Mucosa of gallbladder (tissue), 1 donor: ENCODE measurements at places on chromosomes 5 and 9. TPM values are rescaled to one million over a fixed set of nuclear protein-coding genes. Genes with fewer than 3 reads are reported as not detected.

NRG2 gene
- 14.5 TPM for total RNA-seq

SPATA31A3 gene
- total RNA-seq: not detected

GRIN3A gene
- total RNA-seq: not detected

EMB gene
- total RNA-seq: 19.9 TPM

NTNG2 gene
- total RNA-seq: 3.5 TPM

TMEM174 gene
- not detected for total RNA-seq

GPR150 gene
- not detected for total RNA-seq

ANKRD20A1 gene
- 3.0 TPM for total RNA-seq

NDUFB6 gene
- total RNA-seq: 46.8 TPM

NEUROG1 gene
- total RNA-seq: not detected

CAPSL gene
- total RNA-seq: not detected

GCNT1 gene
- 15.6 TPM for total RNA-seq

NPR3 gene
- total RNA-seq: 6.5 TPM

BHMT2 gene
- 11.0 TPM for total RNA-seq

OR13D1 gene
- not detected for total RNA-seq

DMGDH gene
- 1.6 TPM for total RNA-seq

PTGS1 gene
- 24.1 TPM for total RNA-seq

PAEP gene
- not detected for total RNA-seq

GRXCR2 gene
- total RNA-seq: not detected

SLC4A9 gene
- 0.86 TPM for total RNA-seq

C9orf50 gene
- total RNA-seq: 1.0 TPM

PCDHA13 gene
- 6.7 TPM for total RNA-seq

SNCAIP gene
- 2.4 TPM for total RNA-seq

DHFR gene
- total RNA-seq: 19.7 TPM

GFPT2 gene
- 9.4 TPM for total RNA-seq

IL33 gene
- total RNA-seq: 17.7 TPM

MEIKIN gene
- total RNA-seq: not detected

PCDHA9 gene
- 0.29 TPM for total RNA-seq

FAM221B gene
- not detected for total RNA-seq

NOXA1 gene
- total RNA-seq: 36.7 TPM

SLC6A18 gene
- total RNA-seq: not detected

PIK3R1 gene
- total RNA-seq: 125 TPM

LRRC19 gene
- total RNA-seq: 16.7 TPM

PCDHA7 gene
- total RNA-seq: 0.89 TPM

SCGB3A2 gene
- total RNA-seq: not detected

DMRTA1 gene
- 3.4 TPM for total RNA-seq

EPB41L4A gene
- total RNA-seq: 61.9 TPM

IFNA2 gene
- total RNA-seq: not detected

PLCXD3 gene
- 4.7 TPM for total RNA-seq

PCDH1 gene
- 90.6 TPM for total RNA-seq

GAS1 gene
- 11.5 TPM for total RNA-seq

TEK gene
- 8.1 TPM for total RNA-seq

PCDHB14 gene
- 9.4 TPM for total RNA-seq

PCDHA1 gene
- total RNA-seq: 0.06 TPM

LCN15 gene
- not detected for total RNA-seq
